GM23248 (cell line): ENCODE measurements at places on chromosomes 12 and 14.

DNA sequence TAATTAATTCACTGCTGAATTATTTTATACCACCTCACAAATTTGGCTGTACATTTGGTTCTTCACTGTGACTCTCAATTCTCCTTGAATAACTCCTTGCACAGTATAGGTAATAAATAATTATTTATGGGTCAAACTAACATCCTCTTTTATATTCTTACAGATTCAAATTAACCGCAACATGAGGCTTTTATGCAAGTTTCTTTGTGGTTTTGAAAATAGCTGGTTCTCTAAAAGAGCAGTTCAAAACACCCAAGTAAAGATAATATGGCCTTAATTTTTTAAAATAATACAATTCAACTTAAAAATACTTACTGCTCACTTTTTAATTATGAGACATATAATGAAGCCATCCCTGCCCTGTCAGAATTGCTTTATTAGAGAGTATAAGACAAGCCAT lies 12.9 kb upstream of the TRIM9 start:
- DNase-seq = no peak

GRCh38 chr12:26773313-26774104 lies 59.5 kb downstream of the ITPR2 start:
- no peak for DNase-seq

- DNase-seq = no peak
Measured at GRCh38 chr14:63510538-63510937, 32.6 kb downstream of the PPP2R5E start.

GRCh38 chr12:14874882-14875281 lies 10.8 kb downstream of the MGP start:
- peak; percentile 9 for DNase-seq

DNA sequence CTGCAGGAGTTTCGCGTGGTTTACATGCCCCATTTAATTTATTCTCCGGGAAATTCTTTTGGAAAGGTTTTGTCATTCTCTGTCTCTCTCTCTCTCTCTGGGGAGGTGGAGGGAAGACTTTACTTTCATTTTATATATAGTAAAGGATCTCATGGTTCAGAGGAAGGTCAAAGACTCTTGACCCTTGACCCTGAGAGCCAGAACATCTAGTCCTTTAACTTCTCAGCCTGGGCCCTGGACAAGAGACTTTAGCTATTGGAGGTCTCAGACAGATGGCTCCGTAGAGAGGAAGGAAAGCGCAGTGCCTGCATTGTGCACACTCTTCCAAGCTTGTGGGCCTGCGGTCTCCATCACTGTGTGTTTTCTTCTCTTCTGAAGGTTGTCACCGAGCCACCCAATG lies 43.7 kb downstream of the CCDC92 start:
- DNase-seq = no peak

DNA sequence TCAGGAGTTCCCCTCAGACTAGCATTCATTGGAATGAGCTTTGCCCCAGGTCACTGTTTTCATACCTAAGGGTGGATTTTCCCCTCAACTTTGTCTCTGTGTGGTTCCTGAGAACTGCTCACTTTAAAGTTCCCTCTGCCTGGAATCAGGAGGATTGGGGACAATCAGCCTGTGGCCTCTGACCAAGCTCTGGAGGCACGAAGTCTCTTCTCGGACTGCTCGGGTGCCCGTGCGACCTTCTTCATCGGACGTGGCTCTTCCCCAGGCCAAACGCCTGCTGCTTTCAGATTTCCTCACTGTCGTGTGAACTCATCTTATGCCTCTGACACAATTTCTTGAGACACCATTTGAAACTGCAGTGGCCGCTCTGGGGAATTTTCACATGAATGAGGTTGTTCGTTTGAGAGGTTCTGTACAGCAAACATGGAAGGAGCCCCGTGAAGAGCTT lies 153.7 kb upstream of the PZP start:
- DNase-seq = no peak

DNA sequence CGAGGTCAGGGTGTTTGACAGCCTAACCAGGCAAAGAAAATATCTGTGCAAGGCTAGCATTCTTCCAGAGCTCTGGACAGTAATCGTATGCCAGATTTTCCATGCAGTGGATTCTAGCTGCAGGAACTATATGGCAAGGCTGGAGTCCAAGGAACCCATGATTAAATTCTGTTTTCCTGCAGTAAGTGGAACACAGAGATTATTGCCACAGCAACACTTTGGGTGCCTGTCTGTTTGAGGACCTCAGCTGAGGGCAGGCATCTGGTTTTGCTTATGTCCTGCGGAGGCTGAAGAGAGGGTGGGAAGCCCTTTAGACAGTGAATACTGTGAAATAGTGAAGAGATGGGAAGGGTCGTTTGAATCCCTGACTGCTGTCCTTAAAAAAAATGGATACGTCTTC lies 104.4 kb downstream of the DAD1 start:
- peak; percentile 63 for DNase-seq

GRCh38 chr12:116861320-116861719 lies 19.9 kb downstream of the HRK start:
- peak; percentile 78 for DNase-seq
